ENCODE measurements at places on chromosomes 3 and 15.

GRCh38 chr3:5473471-5473870 lies 286.0 kb downstream of the EDEM1 start:
- no peak for DNase-seq

DNA sequence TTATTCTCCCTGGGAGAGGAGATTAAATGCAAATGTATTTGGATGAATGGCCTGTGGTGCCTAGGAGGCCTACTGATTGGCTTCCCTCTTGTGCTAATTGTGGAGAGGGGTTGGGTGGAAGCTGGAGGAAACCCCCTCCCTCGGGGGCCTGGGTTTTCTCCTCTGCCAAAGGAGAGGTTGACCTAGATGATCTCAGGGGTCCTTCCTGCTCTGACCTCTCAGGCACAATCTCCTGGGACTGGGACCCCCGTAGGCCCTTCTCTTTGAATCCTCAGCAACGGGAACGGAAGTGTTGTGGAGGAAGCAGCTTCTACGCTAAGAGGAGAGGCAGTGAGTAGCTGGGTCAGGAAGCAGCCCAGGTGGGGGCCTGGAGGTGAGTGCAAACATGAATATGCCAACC lies 40.5 kb upstream of the MAGEF1 start:
- DNase-seq = no peak

GRCh38 chr3:45612138-45612537 lies 17.6 kb downstream of the LIMD1 start:
- no peak for DNase-seq

DNA sequence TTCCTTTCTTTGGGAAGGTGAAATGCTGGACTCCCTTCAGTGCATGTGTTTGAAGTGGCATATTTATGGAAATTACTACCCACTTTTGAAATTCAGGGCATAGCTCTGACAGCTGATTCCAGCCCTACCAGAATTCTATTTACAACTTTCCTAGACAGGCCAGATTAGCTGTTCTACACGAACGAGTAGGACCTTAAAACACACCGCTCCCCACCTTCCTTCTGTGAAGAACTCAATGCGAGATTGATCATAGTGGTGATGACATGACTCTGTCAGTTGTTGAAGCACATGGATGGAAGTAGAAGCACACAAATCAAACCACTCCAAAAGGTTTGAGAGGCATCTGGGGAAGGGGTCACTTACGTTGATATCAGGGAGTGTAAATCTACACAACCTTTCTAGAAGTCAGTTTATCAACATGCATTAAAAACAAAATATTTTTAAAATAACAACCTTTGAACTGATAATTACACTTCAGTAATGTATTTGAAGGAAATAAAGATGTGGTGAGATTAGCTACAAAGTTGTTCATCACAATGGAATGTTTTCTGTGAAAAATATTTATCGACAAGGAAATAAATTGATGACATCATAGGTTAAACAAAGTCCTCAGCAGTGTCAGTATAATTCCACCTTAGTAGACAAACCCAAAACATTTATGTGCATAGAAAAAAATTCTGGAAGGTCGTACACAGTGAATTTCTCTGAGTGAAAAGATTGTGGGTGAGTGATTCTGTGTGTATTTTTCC lies 29.8 kb downstream of the RARB start:
- no peak for DNase-seq

- DNase-seq = no peak
Measured at GRCh38 chr3:194871143-194871863, 185.6 kb downstream of the FAM43A start.

DNA sequence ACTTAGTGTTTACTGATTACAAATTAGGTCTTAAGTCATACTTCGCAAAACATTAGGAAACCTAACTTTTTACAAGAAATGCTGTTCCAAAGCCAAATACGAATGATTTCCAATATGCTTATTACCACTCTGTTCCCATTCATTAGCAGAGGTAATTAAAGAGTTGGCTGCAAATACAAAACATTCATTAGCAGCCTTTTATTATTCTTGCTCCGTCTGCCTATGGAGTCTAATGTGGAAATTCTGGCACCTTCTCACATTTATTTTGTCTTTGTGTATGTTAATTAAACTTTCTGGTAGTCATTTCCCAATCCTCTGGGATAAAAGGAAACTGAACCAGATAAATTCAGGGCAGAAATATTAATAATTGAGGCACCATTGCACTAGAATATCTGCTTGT lies 689.0 kb downstream of the PLOD2 start:
- DNase-seq = no peak

DNA sequence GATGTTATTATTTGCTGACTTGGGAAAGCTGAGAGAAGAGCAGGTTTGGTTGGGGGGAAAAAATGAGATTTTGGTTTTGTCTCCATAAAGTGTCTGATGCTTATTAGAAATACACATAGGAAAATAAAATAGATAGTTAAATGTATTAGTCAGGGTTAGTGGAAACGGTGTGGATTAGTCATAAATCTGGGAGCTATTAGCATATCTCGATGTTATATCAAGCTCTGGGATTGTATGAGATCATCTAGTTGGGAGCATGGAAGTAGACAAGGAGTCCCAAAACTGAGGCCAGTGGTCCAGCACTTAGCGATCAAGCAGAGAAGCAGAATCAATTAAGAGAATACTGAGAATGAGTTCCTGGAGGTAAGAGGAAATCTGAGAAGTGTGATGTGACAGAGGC lies 845.5 kb downstream of the ROBO2 start:
- DNase-seq = no peak

GRCh38 chr3:55968331-55968730 lies 481.2 kb upstream of the WNT5A start:
- no peak for DNase-seq

GRCh38 chr15:28881600-28881999 lies 4.2 kb upstream of the APBA2 start:
- DNase-seq = no peak

- DNase-seq = no peak
Measured at GRCh38 chr3:128281461-128282367, 128.4 kb downstream of the EEFSEC start.

DNA sequence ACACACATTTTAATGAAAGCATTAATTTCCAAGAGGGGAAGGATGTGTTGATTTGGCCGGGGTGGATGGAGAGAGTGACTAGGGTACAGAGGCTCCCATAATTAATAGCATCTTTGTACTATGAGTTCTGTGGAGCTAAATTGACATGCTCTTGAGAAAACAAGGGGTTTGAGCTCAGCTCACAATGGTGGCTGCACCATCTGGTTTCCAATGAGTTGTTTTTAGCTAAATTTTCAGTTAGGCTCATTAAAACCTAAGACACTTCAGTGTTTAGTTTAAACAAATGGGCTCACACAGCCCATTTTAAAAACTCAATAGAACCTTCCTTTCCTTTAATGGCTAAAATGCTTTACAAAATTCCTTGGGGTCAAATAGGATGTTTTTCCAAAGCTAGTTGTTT lies 199.7 kb downstream of the TNIK start:
- DNase-seq = no peak

DNA sequence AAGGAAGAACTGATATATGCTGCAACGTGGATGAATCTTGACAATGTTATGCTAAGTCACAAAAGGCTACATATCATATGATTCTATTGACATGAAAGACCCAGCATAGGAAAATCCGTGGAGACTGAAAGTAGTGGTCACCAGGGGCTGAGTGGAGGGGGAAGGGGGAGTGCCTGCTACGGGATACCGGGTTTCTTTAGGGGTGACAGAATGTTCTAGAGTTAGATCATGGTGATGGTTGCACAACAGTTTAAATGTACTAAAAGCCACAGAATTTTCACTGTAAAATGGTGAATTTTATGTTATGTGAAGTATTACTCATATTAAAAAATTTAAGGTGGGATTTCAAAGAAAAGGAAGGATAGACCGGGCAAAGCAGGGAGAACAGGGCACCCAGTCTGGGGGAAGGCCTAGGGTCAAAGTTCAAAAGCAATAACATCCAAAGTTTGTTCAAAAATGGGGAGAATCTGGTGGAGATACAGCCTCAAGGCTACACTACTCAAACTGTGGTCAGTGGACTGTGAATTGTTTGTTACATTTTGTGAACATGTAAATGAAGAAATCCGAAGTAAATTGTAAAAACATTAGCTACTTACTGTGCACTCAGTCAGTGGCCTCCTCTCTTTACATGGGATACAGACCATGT lies 74.2 kb upstream of the FNDC3B start:
- no peak for DNase-seq

DNA sequence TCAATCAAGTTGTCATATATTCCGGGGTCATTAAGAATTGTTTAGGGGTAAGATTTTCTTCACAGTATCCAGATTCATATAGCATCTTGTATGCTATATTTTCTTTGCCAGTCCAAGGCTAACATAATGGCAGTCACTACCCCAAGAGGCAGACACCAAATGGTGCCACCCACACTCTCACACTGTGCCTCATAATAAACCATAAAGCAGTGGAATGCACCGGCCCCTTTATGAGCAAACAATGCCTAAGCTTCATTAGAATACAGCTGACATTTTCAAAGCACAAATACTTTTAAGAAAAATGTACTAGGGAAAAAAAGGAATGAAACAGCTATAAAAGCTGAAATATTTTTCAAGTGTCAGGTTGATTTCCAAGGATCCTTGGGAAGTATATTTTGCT lies 121.6 kb downstream of the TFDP2 start:
- no peak for DNase-seq

DNA sequence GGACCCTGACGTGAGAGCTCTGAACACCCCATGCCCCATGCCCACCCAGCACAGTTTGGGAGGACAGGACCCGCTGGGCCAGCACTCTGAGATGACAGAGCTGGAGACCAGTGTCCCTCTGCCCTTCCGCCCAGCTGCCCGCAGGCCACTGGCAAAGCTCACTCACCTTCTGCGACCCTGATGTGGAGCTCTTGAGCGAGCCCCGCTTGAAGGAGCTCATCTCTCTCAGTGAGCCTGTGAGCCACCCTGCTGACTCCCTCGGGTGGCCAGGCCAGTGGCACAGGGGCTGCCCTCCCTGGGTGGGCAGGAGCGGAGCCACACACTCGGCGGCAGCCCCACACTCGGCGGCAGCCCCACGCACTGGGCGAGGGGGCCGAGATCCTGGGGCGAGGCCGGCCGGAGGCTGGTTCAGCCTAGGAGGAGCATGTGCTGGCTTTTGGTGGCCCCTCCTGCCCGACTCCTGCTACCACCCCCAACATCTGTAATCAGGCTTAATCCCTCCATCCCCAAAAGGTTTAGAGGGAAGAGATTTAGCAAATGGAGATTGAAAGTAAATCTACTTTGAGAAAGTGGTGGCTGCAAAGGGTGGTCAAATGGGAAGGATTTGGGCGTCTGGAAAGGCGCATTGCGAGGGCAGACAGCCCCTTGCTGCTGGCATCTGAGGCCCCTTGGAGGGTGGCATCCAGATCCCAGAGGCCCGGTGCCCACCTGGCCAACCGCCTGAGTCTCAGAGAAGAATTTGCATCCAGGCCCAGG lies 59.4 kb upstream of the TRPM1 start:
- DNase-seq = no peak

GRCh38 chr3:156443079-156443478 lies 111.8 kb downstream of the SSR3 start:
- no peak for DNase-seq

DNA sequence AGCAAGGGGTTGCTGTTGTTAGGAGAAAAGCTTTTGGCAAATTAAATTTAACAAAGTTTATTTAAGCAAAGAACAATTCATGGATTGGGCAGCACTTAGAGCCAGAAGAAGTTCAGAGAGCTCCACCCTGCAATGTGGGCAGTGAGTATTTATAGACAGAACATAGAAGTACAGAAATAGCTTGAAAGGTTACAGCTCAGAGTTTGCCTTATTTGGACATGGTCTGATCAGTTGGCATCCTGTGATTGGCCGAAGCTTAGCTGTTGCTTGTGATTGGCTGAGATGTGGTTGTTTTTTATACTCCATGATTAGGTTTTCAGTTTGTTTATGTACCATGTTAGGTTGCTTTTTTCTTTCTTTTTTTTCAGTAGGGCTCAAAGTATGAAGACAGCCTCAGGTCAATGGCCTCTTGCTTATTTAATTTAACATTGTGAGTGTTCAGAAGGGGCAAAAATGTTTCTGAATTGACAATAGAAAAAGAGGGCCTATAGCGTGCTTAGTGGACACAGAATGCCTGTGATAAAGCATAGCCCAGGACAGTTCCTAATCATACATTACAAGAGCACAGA lies 293.8 kb downstream of the IGSF11 start:
- DNase-seq = no peak

DNA sequence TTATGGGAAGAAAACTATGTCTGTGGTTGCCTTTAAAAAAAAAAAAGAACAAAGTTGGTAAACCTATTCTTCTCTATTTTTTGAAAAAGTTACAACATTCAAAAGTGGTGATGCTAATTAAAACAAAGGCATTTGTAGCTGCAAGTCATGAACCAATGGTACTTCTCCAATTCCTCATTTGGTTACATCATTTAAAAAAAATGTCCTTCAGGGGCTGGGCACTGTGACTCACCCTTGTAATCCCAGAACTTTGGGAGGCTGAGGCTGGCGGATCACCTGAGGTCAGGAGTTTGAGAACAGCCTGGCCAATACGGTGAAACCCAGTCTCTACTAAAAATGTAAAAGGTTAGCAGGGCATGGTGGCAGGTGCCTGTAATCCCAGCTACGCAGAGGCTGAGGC lies 574.6 kb downstream of the VGLL3 start:
- no peak for DNase-seq

DNA sequence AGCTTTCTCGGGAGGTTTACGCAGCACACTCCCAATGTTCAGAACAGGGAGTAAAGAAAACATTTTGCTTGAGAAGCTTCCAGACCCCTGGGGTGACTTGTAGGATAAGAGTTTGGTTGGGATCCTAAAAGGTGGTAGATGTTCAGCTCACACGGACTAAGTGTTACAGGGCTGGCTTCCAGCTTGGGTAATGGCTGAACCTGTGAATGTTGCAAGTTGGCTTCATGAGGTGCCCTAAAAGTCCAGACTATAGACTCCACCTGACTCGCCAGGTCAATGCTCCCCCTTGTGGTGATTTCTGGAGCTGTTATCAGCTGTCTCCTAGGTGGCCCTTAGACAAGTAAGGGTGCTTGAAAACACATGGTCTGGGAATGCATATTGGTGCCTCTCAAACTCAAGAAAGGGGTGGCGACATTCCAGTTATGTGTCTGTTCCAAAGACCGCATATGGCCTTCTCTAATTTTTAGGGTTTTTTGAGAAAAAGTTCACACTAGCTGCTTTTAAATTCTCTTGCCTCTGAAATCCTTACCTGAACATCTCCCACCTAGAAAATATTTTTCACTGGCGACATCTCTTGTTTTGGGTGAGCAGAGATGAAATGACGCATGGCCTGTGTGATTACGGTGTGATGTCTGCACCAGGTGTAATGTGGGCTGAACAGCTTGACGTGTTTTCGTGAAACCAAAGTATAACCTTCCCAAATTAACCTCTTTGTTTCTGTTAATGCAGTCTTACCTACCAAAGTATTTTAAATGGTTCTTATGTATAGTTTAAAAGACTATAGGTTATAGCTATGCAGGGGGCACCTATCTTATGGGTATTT lies 175.7 kb upstream of the KBTBD8 start:
- DNase-seq = peak; percentile 43

DNA sequence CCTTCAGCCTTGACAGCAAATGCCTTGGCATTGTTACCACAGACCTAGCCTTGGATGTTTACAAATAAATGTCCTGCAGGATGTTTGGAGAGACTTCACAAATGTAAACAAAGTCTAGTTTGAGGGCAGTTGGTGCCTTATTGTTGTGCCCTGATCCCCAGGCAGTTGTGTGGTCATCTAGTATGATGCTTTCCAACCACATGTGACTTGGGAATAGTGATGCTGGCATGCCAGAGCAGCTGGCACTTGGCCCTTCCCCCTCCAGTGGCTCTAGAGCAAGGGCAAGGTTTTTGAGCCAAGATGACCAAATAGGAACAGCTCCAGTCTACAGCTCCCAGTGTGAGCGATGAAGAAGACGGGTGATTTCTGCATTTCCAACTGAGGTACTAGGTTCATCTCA lies 258.2 kb downstream of the ADAMTS17 start:
- DNase-seq = no peak

GRCh38 chr3:123130079-123130750 lies 63.4 kb downstream of the PDIA5 start:
- no peak for DNase-seq
